Vagina (tissue), 2 donors: ENCODE measurements at places on chromosomes 12 and 14.
A peak's percentile ranks its signal among the peaks of the same experiment; 100 is the strongest.

DNA sequence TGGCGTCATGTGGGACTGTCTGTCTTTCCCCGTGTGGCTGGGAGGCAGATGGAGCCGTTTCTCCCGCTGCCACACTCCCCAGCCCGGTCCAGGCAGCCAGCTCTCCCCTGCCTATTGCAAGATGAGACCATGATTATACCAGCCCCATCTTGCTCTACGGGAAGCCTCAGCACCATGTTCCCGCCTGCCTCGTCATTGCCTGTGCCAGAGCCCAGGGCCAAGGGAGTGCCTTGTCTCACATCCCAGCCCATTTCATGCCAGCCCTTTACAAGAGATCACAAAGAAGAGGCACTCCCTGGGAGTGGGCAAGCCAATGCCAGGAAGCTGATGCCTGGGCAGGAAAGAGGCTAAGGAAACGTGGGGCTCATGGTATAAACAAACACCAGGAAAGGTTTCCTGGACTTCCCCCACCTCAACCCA is 23.9 kb downstream of the GPR68 start:
- DNase-seq = no peak

DNA sequence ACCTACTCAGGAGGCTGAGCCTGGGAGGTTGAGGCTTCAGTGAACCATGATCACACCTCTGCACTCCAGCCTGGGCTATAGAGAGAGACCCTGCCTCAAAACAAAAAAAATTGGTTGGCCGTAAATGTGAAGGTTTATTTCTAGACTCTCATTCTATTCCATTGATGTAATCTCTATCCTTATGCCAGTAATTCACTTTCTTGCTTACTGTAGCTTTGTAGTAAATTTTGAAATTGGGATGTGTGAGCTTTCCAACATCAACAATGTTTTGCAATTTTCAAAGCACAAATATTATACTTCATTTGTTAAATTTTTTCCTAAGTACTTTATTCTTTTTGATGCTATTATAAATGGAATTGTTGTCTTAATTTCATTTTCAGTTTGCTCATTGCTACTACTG is 24.6 kb downstream of the LIN52 start:
- DNase-seq = no peak

DNA sequence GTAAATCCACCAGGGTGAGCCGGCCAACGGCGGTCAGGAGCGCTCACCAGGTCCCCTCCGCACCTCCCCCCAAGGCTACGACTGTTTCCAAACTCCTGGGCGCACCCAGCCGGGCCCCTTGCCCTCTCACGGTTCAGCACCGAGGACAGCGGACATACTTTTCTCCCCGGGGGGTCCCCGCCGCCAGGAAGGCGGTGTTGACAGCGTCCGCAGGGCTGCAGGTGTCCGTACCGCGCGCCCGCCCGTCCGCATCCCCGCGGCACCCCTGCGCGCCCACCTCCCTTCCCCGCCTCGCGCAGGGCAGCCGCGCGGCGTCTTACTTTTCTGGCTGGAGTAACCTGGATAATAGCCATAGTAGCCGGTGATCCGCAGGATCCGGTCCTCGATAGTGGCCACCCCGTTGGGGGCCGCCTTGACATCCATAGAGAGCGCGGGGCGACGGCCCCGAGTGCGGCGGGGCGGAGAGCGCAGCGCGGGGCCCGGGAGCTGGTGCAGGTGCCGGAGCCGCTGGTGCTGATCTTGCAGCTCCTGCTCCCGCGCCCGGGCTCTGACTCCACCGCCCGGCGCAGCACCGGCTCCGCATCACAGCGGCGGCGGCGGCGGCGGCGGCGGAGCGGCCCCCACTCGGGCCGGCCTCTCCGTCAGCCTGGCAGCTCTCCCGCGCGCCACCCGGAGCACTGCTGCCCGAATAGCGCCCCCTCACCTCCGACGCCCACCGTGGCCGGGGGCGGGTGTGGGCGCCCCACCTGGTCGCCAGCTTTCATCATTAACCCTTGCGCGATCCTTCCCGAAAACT is at the start of gene SLC35F4:
Gene SLC35F4 (minus strand): TSS at position 690 of the 796 bp plus-strand sequence.
- DNase-seq = no peak

- no peak for DNase-seq
Measured at GRCh38 chr12:14651371-14651770, 45.0 kb downstream of the GUCY2C start.

DNA sequence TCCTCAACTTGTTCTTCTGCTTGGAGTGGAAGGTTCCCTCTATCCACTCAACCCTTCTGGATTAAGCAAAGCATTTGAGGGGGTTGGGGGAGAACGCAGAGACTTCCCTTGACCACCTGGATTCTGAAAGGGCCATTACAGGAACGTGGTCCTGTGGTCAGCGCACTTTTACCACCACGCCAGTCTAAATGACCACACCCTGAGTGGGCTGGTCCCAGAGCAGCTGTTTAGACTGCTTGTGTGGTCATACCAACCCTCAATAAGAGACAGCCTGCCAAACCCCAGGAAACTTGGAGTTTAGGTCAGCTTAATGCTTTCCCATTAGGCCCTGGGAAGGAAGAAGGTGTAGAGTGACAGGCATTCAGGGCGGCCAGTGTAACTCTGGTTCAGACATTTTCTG is 165.5 kb upstream of the ATP2B1 start:
- no peak for DNase-seq

DNA sequence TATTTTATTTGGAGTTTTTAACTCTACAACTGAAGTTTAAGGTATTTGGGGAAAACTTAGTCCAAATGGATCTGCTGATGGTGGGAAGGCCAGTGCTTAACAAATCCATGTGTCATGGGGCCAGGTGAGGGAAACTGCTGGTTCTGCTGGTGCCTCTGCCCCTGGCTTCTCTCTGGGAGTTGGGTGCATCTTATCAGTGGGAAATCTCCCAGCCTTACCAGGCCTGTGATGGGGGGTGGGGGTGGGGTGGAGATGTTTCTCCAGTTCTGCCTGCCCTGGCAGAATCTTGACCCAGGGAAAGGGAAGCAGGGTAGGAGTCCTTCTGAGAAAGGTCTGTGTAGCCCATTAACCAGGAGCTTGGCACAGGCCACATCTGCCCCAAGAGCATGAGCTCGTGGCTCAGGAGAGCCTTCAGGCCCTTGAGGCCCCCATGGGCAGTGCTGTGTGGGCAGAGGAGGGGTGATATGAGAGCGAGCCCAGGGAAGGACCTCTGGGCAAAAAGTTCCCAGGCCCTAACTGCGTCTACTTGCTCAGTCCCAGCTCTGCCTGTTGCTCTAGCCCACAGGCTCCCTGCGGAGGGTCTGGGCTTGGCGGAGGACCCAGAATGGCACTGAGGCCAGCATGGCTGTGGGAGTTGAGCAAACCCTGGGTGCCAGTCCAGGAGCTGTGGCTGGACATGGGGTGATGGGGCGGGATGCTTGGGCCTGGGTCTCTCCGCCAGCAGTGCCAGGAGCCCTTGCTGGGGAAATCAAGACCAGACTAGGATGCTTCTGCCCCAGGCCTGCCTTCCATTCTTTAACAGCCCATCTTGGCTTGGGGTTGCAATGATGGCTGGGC is 18.2 kb downstream of the VASH1 start:
- peak; percentile 74 for DNase-seq

GRCh38 chr12:27781680-27782079 is 1.6 kb upstream of the MANSC4 start:
- DNase-seq = no peak

DNA sequence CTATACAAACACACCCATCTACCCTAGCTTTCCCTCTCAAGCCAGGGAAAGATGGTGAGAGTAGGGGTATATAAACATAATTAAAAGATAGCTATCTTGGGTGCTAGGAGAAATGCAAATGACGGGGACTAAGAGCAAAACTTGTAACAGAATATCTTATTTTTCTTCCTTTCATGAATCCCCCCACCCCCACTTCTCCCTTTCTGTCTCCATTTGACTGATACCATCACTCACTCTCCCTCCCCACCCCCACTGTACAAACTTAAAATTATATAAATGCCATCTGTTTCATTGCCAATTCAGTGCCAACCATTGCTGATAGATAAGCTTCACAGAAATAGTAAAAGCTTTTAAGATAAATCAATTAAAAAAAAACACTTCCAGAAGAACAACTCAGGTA is 268.6 kb downstream of the SLC6A15 start:
- DNase-seq = no peak

- no peak for DNase-seq
Measured at GRCh38 chr14:20416223-20416622, 2.9 kb upstream of the TEP1 start.

DNA sequence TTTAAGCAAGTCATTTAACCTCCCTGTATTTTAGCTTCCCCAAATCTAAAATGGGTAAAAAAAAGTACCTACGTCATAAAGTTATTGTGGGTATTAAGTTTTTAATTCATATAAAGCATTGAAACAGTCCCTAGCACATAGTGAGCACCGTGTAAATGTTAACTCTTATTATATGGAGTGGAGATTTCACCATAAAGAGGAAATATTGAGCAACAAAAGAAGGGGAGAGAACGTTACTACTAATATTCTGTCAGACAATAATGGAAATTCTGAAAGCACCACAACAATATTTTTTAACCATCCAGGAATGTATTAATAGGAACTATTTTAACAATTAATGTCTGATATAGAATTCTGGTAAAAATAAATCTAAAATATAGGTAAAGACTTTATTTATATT is 7.8 kb upstream of the CD163L1 start:
- no peak for DNase-seq

- DNase-seq = no peak
Measured at GRCh38 chr12:117352206-117352605, 9.2 kb downstream of the NOS1 start.

DNA sequence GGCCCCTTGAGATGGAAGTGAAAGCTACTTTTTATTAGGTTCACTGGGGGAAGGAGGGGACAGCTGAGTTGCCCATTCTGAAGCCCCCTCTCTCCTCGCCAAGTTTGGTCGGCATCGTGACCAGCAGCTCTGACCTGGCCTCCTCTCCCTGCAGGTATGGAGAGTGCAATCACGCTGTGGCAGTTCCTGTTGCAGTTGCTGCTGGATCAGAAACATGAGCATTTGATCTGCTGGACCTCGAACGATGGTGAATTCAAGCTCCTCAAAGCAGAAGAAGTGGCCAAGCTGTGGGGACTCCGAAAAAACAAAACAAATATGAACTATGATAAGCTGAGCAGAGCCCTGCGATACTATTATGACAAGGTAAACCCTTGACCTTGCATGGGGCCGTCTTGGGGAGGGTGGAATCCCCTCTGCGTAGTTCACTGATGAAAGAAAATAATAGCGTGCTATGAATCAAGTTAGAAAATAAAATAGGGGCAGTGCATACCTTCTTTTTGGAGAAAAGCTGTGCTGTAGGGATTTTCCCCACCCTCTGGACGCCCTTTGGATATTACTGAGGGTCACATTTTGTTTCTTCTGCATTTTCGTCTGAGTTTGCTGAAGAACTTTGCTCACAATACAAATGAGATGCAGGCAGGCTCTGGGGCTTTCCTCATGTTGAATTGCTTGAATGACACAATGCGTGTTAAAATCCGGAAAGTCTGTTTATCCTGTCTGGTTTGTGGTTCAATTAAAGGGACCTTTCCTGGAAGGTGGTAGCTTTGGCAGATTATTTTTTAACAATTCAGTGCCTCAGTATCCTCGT is 29.4 kb downstream of the ELK3 start:
- peak; percentile 54 for DNase-seq

GRCh38 chr12:52977170-52977569 is 28.3 kb downstream of the KRT18 start:
- no peak for DNase-seq

DNA sequence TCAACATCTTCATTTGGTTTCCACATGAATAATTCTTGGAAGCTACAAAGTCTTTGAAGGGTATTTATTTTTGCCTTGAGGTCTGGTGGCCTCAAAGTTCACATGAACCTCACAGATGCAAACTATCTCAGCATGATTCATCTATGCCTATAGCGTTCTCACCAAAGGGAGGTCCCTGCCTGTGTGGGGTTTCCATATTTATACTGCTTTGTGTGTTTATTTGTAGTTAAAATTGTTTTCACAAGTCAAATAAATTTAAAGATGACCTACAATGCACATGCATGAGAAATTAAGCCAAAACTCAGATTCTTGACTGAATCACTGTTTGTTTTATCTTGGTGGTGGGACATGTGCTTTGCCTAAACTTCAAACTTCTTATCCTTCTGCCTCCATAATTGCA is 176.7 kb downstream of the PPM1H start:
- no peak for DNase-seq

GRCh38 chr12:52715416-52715815 is 12.1 kb upstream of the KRT77 start:
- DNase-seq = no peak

- DNase-seq = no peak
Measured at GRCh38 chr14:76957224-76957891, 71.2 kb downstream of the IRF2BPL start.

- no peak for DNase-seq
Measured at GRCh38 chr12:19550626-19551025, 111.3 kb downstream of the AEBP2 start.

DNA sequence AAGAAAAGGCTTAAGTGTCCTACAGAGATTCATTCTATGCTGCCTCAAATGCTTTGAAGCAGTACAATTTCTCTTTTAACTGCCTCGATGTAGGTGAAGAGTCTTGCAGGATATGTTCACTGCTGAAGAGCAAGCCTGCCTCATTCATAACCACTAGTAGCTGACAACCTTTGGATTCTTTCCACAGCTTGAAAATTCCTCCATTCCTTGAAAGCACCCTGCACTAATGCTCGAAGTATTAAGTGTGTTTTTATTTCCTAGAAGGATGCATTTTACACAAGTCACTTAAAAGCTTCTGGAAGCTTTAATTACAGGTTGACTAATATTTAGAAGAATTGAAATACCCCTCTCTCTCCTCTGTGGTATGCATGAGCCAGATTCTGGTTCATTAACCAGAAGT is 429.4 kb downstream of the DIO2 start:
- no peak for DNase-seq

GRCh38 chr14:34081101-34081575 is 130.3 kb upstream of the EGLN3 start:
- DNase-seq = no peak
